ENCODE measurements at places on chromosomes 5 and 9.

GRCh38 chr9:33125871-33126823 is 41.0 kb downstream of the B4GALT1 start:
- DNase-seq: no peak

- no peak for DNase-seq
These were observed 15.6 kb upstream of the SLC6A19 start for GRCh38 chr5:1185629-1186350.

DNA sequence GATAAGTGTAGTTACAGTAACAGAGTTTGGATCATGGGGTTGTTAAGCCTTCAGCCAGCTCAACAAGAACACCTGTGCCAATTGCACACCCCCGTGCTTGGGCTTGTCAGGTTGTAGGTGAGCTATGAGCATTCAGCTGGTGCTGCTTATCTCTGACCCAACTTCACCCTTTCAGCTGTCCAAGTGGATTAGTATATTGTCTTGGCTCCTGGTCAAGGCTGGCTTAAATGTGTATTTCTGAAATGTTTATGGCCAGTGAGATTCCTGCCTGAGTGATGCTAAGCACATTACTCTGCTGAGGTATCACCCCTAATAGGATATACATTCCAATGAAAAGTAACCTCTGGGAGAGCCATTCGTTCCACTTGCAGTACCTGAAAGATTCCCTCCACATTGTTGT is 44.2 kb upstream of the LMNB1 start:
- DNase-seq: no peak

GRCh38 chr5:2587189-2588031 is 164.1 kb downstream of the IRX2 start:
- DNase-seq: no peak

- DNase-seq: no peak
These were observed 28.5 kb upstream of the KIF4B start for GRCh38 chr5:154984946-154985516.

DNA sequence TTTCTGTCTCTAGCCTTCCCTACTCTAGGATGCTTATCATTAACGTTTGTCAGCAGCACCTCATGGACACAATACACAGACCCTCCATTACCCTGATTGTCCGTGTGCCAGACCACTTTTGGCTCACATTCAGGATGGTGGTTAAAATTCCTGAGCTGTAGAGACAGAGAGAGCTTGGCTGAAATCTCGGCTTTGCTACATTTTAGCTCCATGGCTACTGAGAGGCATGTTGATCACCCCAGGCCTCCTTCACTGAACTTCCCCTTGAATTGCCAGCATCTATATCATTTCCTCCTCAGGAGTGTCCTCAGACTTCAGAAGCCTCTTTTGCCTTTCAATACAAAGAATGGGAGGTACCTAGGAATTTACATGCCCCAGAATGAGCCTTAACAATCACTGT is 104.7 kb upstream of the ISL1 start:
- no peak for DNase-seq

- no peak for DNase-seq
These were observed 50.6 kb downstream of the SMARCA2 start for GRCh38 chr9:2065704-2066103.

DNA sequence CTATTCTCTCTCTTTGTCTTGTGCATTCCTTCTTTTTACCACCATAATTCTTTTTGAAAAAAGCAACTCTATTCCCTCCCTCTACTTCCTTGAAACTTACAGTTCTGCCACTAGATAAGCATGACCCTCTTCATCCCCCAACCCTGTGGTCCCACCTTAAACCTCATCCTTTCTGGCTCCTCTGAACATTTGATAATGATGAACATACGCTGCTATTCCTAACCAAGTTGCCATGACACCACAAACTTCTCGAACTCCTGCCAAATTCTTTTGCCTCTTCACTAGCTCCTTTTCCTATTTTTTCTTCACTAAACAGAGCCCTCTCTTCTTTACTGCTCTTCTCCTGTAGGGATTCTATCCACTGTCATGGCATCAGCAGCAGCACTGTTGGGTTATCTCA is 57.1 kb downstream of the MOCS2 start:
- no peak for DNase-seq

DNA sequence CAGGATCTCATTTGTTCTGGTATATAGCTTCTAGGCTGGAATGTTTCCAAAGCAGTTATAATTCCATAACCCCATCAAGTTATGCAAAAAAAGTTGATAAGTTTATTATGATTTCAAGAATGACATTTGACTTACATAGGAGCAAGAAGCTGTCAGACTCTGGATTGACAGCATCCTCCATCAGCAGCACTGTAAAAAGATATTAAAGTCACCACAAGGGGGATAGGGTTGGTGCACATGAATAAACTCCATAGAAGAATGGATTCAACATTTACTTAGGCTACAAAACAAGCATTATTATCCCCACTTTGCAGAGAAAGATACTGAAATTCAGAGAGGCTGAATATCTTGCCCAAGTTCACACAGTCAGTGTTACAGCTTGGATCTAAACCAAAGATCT is 208.9 kb upstream of the SLC30A5 start:
- no peak for DNase-seq

DNA sequence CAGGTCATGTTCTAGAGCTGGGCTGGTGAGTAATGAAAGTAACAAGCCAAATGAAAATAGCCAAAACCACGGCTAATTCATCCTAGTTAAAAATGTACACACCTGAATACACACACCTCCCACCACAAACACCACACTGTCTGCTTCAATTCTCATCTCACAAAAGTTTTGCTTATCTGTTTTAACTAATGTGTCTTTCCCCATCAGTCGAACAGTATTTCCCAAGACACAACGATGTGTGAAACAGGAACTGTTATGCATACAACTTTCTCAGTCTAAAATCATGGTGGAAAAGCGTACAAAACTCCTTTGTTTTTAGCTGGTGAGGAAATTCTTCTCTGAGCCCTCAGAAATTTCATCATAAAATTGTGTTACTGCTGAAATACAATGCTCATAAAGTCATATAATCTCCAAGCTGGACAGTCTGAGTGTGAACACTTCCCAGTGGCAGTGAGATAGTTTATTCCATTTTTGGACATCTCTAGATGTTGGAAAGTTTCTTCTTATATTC is 242.4 kb downstream of the EFNA5 start:
- no peak for DNase-seq

GRCh38 chr5:957748-958485 is 50.7 kb upstream of the NKD2 start:
- no peak for DNase-seq
